AG09309 (cell line): ENCODE measurements at places on chromosomes 7 and 10.

DNA sequence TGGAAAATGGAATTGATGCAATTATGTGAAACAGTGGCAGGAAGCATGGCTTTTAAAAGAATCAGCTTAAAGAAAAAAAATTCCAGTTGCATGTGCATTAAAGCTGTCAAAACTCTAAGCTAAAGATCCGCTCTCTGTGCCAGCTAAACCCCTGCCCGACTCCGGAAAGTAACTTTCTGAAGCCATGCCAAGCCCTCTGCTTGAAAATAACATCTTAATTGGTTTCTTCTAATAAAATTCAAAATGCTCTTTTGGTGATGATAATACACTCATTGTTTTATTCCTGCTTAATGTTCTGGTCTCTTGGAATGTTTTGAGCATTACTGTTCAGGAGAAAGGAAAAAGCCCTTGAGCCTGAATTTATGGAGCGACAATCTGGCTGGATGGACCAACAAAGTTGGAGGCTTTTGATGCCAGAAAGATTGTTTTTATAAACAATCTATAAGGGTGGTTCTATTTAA, 11.7 kb downstream of the SEMA3C start:
- DNase-seq, result no peak

- no peak for DNase-seq
Measured at GRCh38 chr10:87177-88080, 38.3 kb upstream of the TUBB8 start.

DNA sequence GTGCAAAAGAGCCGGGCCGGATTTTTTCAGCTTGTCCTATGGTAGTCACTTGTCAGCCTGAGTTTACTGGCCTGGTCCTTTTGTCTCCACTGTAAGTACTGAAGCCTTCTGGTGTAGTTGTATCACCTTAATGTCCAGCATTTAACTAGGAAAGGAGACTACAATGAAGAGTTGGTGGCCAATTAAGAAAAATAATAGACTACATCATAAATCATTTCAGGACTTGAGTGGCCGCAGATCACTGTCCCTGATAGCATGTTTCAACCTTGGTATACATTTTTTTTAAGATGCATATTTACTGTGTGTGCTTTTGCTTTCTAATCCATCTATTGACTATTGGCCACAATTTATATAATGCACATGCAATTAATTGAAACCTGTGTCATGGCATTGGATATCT, 6.1 kb downstream of the FZD1 start:
- DNase-seq, result no peak

GRCh38 chr10:11447586-11447985, 163.9 kb downstream of the USP6NL start:
- DNase-seq, result no peak

- peak; percentile 16 for DNase-seq
Measured at GRCh38 chr7:122886357-122887081, at the start of gene CADPS2. Gene CADPS2 (minus strand): TSS chr7:122886460. CDS start chr7:122886337, 123 bp downstream.

DNA sequence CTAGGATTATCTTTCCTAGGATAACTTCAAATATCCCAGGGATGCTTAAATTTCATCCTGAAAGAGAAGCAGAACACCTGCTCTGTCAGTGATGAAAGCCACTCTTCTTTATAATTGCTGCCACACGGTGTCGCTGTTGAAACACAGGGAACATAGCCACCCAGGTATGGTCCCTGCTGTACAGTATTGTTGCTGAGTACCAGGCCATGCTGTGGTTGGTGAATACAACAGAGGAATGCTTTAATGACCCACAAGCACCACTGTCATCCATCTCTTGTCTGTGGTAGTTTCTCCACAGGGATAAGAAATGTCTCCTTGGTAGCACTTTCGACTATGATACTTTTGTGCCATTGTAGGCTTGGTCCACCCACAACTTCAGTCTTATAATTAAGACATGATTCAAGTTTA, 70.6 kb upstream of the STARD3NL start:
- DNase-seq, result no peak

DNA sequence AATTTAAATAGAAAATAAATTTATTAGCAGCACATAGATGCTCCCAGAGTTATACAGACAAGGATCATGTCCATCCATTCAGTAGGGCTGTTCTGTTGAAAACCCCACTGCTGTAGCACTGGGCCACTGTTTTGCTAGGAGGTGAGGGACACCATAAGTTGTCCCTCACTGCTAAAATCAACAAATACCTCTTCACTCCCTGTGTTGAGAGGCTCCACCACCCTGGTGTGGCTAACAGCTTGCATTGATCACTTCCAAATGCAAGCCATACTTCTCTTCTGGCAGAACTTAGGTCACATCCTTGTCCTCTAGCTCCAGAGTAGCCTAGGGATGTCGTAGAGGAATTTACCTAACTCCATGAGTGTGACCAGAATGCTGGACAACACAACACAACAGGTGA, 55.4 kb downstream of the MDFIC start:
- DNase-seq, result no peak
